ENCODE measurements at places on chromosomes 16 and 17.

GRCh38 chr17:7466639-7467341 is 12.6 kb downstream of the ZBTB4 start:
- H3K27ac ChIP-seq: peak overlapping the region; percentile 79
- DNase-seq: no peak
- no peaks in the 10 kb centered on the region for H3K36me3 ChIP-seq
- no peaks in the 10 kb centered on the region for H3K27me3 ChIP-seq
- no peak overlapping the region for H3K4me3 ChIP-seq

DNA sequence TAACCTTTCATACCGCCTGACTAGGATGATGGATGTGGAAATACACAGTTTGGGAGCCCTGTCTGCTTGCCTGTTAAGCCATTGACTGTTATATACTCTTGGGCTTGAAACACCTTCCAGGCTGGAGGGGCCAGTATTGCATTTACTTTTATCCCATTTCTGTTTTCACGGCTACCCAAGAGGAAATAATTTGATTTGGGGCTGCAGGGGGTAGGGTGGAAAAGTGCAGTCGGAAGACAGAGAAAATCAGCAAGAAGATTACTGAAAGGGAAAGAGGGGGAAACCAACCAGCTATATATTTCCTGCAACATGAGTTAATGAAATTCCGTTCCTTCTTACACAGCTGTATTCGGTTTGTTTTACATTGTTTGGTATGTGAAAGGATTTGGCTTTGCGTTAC is 202.5 kb downstream of the CDH13 start:
- no peak for DNase-seq
- no peak overlapping the region for H3K4me3 ChIP-seq
- no peaks in the 10 kb centered on the region for H3K27me3 ChIP-seq
- H3K36me3 ChIP-seq: no peaks in the 10 kb centered on the region

- H3K4me3 ChIP-seq: no peak overlapping the region
- peaks cover 3% of the 10 kb centered on the region for H3K4me1 ChIP-seq
- no peak overlapping the region for H3K27ac ChIP-seq
- peaks cover 15% of the 10 kb centered on the region for H3K27me3 ChIP-seq
Measured at GRCh38 chr16:86834451-86835035, 256.2 kb downstream of the FOXL1 start.

DNA sequence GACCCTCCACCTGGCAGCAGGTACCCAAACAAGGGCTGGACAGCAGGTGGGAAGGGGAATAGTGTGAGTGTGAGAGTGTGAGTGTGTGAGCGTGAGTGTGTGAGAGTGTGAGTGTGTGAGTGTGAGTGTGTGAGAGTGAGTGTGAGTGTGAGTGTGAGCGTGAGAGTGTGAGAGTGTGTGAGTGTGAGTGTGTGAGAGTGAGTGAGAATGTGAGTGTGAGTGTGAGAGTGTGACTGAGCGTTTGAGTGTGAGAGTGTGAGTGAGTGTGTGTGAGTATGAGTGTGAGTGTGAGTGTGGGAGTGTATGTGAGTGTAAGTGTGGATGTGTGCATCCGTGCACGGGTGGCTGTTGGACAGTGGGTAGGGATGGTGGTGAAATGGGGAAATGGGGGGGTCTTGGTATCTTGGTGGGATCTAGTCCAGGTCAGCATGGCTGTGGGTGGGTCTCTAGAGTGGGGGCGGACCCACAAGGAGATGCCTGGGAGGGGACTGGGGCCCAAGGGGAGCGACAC is 408 bp downstream of the ADGRG1 start:
- DNase-seq: no peak
- H3K4me3 ChIP-seq: peak overlapping the region; percentile 86
- peaks cover 28% of the 10 kb centered on the region for H3K4me1 ChIP-seq
- no peaks in the 10 kb centered on the region for H3K36me3 ChIP-seq

DNA sequence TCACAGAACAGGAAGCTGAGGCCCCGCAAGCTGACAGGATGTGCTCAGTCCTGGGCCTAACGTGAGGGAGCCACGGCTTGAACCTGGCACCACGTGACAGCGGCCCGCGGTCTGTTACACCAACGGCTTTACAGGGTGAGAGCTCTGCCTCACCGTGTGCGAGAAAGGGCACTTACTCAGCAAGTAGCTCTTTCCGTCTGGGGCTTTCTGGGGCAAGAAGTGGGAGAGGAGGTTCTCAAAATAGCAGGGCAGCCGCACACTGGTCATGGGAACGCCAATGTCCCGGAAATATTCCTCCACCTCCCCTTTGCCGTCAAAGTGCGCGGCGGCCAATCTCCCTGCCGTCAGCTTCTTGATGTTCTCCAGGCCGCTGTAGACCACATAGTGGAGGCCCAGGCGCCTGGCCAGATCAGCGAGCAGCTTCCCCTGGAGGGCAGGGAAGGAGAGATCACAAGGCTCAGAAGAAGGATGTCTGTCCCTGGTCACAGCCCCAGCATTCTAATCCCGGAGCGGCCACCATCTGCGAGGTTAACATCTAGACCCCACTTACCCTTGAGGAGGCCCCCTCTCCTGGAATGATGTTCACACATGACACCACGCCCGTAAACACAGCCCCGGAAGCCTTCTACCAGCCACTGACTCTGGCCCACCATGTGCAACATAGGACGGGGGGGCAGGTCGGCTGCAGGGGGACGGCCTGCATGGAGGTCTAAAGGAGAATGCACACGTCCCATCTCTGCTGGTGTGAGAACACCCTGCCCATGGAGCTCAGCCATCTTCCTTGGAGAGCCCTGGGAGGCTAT is 8.2 kb downstream of the NMRAL1 start:
- H3K27ac ChIP-seq: peak overlapping the region; percentile 98
- peaks cover 5% of the 10 kb centered on the region for H3K36me3 ChIP-seq
- DNase-seq: peak; percentile 93
- peaks cover 24% of the 10 kb centered on the region for H3K4me1 ChIP-seq
- peak overlapping the region; percentile 77 for H3K4me3 ChIP-seq

DNA sequence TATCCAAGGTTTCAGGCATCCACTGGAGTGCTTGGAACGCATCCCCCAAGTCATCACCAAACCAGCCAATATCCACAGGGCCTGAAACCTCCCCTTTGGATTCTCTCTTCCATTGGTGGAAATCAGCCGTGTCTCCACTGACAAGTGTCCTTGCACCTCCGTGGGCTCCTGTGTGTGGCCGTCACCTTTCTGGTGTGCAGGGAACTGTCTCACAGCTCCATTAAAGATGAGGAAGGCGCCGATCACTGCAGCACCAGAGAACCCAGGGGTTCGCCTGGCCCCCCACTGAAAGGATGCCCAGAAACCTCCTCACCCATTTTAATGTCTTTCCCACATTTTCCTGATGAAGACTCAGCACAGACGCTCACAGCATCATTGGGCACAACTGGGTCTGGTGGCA is 17.8 kb upstream of the METRNL start:
- H3K27me3 ChIP-seq: peaks cover 2% of the 10 kb centered on the region
- H3K4me1 ChIP-seq: peaks cover 3% of the 10 kb centered on the region
- H3K36me3 ChIP-seq: no peaks in the 10 kb centered on the region
- H3K4me3 ChIP-seq: no peak overlapping the region
- H3K27ac ChIP-seq: no peak overlapping the region

- DNase-seq: no peak
- H3K36me3 ChIP-seq: no peaks in the 10 kb centered on the region
- H3K4me1 ChIP-seq: no peaks in the 10 kb centered on the region
Measured at GRCh38 chr17:44981221-44981968, 13.3 kb upstream of the C1QL1 start.
